ENCODE measurements at places on chromosomes 12 and 14. TPM values are rescaled to one million over a fixed set of nuclear protein-coding genes. Genes with fewer than 3 reads are reported as not detected.

DNA sequence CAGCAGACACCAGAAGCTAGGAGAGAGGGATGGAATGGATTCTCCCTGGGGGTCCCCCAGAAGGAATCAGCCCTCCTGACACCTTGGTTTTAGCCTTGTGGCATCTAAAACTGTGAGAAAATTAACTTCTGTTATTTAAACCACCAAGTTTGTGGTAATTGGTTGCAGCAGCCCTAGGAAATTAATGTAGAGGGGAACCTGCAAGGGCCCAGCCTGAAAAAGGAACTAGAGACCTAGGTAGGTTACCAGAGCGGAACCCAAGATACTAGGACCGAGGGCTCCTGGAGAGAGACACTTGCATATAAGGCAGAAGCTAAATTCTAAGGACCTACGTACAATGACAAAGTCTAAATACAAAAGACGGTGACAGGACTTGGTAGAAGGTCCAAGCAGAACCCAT, 8.1 kb upstream of the DENND5B start:
- DNase-seq: peak; percentile 87

SLC10A1 gene
- not detected for total RNA-seq

GRCh38 chr14:101202627-101203404, 299.3 kb upstream of the RTL1 start:
- no peak for DNase-seq

GRCh38 chr12:132229193-132229760, 85.0 kb downstream of the NOC4L start:
- no peak for DNase-seq

- DNase-seq: no peak
These were observed 185.2 kb downstream of the AEBP2 start for GRCh38 chr12:19624491-19624890.

Measured in B cell (primary cell).